ENCODE measurements at places on chromosomes 7 and 10. TPM values are rescaled to one million over a fixed set of nuclear protein-coding genes. Genes with fewer than 3 reads are reported as not detected.

PVRIG gene
- total RNA-seq: 45.2 TPM

KLF14 gene
- not detected for total RNA-seq

DNA sequence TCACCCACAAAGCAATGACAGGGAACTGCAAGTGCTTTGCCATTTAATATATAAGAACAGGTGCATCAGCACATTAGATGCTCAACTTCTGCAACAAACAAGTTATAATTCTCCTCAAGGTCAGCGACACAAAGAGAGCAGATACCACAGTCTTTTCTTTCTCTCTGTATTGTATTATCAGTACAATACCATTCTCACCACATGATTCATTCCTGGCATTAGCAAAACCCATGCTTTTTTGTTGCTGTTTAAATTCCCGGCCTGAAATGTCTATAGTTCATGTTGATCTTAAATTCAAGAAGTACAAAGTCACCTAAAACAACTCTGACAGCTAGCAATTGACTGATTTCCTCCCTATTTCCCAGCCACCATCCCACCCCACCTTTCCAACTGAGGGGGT lies 111.8 kb upstream of the FEZF1 start:
- DNase-seq: no peak
- H3K27me3 ChIP-seq: no peaks in the 10 kb centered on the region

DNA sequence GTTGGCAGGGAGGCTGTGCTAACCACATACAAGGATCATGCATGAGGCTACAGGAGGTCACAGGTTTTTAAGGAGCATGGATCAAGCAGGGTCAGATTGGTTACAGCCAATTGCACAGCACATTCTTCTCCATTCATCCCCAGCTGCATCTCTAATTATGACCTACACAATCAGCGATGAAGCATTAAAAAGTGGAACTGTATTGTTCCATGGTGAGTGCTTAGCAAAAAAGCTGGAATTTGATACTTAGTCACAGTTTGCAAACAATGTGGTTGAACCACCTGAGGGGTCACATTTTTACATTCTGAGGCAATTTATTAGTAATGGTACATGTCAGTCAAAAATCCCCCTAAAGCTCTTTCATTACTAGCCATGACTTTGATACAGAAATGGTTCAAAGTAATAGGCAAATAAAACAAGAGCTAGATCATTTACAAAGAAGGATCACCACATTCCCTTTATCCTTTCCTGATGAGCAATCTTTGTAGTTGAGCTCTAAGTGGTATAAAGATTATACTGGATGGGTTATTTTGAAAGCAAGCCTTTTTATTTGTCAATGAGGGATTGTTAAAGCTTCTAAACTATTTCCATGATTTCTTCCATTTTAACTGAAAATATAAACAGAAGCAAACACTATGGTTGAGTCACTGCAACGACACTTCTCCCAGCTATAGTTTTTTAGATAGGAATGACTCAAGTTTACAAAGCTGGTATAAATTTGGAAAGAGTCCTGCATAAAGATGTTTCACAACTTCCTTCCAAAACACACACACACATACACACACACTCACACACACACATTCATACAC lies 217.8 kb upstream of the SEMA3A start:
- no peaks in the 10 kb centered on the region for H3K4me1 ChIP-seq
- DNase-seq: no peak
- H3K4me3 ChIP-seq: no peak overlapping the region
- no peak overlapping the region for H3K27ac ChIP-seq

GRCh38 chr7:11650500-11650899 lies 181.5 kb downstream of the THSD7A start:
- H3K36me3 ChIP-seq: no peaks in the 10 kb centered on the region
- no peaks in the 10 kb centered on the region for H3K4me1 ChIP-seq
- no peaks in the 10 kb centered on the region for H3K27me3 ChIP-seq
- no peak for DNase-seq

DNA sequence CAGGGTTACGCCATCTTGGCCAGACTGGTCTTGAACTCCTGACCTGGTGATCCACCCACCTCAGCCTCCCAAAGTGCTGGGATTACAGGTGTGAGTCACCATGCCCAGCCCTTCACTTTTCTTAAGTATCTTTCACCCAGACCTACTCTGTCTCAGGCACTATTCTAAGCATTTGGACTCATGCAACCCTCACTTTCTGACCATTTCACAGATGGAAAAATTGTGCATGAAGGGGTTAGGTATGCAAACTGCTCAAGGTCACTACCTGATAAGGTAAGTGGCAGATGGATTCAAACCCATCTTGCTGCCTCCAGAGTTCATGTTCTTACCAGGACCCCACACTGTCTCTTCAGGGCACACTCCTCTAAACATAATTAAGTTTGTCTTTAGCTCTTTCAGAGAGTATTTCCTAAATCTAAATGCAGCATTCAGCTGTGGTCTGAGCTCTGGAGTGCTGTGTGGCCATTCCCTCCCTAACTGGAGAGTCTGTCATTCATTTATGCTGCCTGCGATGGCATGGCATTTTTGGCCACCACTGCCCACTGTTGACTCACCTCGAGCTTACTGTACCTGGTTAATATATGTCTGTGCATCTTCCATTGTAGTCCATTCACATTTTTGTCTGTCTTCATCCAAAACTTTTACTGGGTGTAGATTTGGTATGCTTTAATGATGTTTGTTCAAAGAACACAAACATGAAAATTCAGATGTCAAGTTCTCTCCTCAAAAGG lies 88.4 kb downstream of the CCDC71L start:
- peaks cover 7% of the 10 kb centered on the region for H3K4me1 ChIP-seq
- no peak overlapping the region for H3K4me3 ChIP-seq
- no peak for DNase-seq
- no peak overlapping the region for H3K27ac ChIP-seq
- peaks cover 6% of the 10 kb centered on the region for H3K27me3 ChIP-seq
- H3K36me3 ChIP-seq: peaks cover 2% of the 10 kb centered on the region
